ENCODE measurements at places on chromosomes 16 and 17.

DNA sequence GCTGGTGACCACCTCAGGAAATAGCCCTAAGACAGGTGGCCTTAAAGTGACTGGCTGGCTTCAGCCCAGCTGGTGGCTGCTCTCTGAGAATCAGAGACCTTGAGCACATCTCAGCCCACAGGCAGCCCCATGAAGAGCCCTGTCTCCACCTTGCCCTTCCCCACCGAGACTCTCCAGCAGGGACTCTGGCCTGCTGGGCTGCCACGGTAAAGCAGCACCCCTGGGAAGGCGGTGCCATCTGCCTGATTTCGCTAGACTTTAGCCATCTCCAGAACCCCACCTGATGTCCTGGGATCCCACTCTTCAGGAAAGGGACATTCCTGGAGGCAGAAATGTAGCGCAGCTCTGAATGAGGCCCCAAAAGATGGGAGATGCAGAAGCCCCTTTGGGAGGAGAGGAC lies 45.2 kb upstream of the LGALS9 start:
- no peak for DNase-seq

DNA sequence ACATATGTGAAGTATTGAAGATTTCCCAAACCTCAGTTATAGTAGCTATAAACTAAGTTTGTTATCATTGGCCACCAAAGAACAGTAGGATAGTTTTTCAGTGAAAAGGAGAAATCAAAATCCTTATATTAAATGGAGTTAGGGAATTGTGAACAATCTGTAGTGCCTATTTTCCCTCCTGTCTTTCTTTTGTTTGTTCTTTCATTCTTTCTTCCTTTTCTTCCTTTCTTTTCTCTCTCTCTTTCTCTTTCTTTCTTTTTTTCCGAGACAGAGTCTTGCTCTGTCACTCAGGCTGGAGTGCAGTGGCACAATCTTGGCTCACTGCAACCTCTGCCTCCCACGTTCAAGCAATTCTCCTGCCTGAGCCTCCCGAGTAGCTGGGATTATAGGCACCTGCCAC lies 48.8 kb downstream of the SSH2 start:
- DNase-seq: no peak

DNA sequence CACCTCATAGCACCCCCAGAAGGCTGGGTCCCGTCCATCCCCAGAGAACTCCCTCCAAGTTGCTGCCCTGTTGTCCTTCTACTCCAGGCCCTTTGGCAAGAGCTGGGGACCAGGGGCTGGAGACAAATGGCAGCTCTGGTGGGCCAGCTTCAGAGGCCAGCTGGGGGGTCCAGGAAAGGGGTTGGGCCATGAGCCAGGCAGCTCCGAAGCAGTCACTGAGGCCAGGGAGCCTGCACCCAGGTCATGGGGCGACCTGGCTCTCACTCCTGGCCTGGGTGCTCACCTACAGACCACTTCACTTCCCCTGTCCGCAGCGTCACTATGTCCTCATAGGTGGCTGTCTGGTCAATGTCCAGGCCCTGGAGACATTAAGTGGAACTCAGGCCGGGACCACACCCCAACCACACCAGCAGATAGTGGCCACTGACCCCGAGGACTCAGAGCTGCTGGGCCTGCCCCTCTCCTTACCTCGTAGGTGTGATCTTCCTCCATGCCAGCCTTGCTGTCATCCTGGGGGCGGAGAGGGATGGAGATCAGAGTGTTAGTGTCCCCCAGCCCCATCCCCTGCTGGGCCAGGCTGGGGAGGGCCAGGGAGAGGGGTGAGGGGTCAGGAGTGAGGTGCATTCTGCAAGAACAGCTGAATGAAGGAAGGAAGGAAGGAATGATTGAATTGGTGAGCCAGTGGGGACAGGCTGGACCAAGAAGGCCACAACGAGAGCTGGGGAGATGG lies 3.0 kb downstream of the CD79B start:
- DNase-seq: no peak

- DNase-seq: no peak
Observed at GRCh38 chr17:17491031-17491471, 5.1 kb downstream of the RASD1 start.

GRCh38 chr16:68800257-68800875 lies 43.0 kb upstream of the TANGO6 start:
- no peak for DNase-seq

- DNase-seq: no peak
Observed at GRCh38 chr17:66260275-66260674, 31.1 kb upstream of the APOH start.

- DNase-seq: no peak
Observed at GRCh38 chr17:72034000-72034399, 86.8 kb upstream of the SOX9 start.

DNA sequence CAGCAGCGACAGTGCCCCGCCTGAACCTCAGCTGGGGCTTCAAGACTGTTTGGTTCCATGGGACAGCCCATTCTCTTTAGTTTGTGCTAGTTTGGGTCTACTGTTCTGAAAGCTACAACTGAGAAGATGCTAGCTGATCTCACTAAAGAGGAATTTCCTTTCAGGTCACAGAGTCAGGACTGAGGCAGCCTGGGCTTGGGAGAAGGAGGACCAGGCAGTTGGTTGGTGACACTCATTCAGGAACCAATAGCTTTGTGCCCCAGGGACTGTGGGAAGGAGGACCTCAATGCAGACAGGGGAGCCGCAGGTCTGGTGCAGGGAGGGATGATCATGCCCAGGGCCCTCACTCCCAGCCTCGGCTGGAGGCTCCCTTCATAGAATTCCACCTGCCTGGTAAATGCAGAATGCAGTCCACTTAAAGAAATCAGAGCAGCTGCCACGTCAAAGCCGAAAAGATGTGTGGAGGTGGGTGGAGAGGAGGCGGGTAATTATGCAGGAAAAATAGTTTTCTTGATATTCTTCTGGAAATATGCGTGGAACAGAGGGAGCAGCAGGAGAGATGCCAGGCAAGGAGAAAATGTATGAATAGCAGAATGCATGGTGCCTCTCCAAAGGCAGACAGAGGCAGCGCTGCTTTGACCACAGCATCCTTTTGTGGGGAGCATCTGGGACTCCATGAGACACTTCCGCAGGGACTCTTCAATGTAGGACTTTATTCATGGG lies 32.6 kb upstream of the ZFP90 start:
- no peak for DNase-seq

DNA sequence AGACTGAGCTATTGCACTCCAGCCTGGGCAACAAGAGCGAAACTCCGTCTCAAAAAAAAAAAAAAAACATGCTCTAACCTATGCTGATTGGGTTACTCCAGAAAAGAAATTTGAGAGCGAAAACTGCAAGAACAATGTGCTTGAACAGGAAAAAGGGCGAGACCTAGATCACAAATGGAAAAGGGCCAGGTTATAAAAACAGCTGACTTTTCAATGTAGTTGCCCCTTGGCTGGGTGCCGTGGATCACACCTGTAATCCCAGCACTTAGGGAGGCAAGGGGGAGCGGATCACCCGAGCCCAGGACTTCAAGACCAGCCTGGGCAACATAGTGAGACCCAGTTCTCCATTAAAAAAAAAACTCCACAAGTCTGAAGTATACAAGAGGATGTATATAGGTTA lies 48.8 kb downstream of the MRM3 start:
- no peak for DNase-seq

- DNase-seq: no peak
Observed at GRCh38 chr17:70261170-70261569, 91.8 kb downstream of the KCNJ2 start.

GRCh38 chr17:51707216-51707615 lies 446.9 kb downstream of the UTP18 start:
- DNase-seq: no peak

- DNase-seq: no peak
Observed at GRCh38 chr16:3988824-3989223, 108.3 kb upstream of the CREBBP start.

DNA sequence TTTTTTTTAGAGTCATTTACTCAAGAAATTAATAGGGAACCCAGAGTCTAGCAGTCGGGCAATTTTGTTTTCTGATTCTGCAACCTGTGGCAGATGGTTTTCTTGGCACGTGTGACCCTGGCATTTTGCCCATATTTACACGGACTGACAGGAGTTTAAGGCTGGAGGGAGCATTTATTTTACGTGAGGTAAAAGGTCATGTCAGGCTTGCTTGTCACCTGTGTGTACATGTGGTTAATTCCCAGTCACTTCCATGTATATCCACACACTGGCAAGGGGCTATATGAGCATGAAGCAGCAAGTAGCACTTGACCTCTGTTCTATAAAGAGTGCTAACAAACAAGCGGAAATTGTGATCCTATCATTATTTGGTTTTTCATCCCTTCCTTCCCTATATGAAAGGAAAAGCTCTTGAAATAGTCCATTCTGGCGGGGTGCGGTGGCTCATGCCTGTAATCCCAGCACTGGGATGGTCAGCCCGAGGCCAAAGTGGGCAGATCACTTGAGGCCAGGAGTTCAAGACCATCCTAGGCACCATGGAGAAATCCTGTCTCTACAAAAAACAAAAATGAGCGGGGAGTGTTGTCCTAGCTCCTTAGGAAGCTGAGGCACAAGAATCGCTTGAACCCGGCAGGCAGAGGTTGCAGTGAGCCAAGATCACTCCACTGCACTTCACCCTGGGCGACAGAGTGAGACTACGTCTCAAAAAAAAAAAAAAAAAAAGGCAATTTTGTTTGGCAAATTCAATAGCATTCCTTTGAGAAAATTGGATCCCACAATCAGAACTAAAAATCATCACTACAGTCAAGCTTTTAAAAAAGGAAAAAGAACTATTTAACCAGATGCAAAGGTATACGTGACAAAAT lies 2.1 kb downstream of the SPAG9 start:
- DNase-seq: no peak

DNA sequence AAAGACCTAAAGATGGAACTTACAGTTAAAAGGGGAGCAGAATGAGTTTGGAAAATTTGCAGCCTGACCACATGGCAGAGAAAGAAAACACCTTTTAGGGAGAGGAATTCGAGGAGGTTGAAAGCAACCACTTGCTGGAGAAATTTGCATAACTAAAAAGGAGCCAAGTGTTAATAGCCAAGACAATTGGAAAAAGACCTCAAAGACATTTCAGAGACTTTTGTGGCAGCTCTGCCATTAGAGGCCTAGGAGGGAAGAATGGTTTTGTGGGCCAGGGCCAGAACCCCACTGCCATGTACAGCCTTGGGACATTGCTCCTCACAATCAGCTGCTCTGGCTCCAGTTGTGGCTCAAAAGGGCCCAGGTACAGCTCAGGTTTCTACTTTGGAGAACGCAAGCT lies 338.5 kb downstream of the UTP18 start:
- no peak for DNase-seq

GRCh38 chr17:5035315-5035714 lies at the start of gene SLC52A1:
SLC52A1 (minus strand) TSS chr17:5035426; CDS start chr17:5034606, 820 bp downstream.
- no peak for DNase-seq

DNA sequence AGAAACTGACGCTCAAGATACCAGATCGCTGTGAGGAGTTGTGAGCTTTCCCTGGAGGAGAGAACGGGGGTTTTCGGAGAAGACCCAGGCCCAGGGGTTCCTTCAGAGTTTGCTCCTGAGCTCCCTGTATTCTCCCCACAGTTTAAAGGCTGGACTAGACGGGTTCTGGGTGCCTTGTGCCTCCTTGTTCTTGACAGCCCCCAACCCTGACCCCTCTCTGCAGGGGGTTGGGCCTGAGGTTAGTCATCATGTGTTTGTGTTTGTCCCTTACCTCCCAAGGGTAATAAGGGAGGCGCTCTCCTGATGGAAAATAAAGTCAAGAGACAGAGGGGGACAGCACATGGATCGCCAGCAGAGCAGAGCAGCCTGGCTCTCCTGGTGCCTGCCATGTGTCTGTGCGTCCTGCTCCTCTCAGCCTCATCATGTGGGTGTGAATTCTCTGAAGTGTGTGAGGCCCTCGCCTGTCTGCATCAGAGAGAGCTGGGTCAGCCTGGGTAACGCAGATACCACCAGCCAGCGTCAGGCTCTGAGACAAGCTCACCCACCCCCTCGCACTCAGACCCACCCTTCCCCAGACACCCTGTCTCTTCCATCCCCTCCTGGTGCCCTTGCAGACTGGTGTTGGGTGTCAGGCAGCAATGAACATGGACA lies 8.7 kb downstream of the HEXIM2 start:
- no peak for DNase-seq

- DNase-seq: no peak
Observed at GRCh38 chr17:48330421-48330820, 99.6 kb downstream of the SKAP1 start.

DNA sequence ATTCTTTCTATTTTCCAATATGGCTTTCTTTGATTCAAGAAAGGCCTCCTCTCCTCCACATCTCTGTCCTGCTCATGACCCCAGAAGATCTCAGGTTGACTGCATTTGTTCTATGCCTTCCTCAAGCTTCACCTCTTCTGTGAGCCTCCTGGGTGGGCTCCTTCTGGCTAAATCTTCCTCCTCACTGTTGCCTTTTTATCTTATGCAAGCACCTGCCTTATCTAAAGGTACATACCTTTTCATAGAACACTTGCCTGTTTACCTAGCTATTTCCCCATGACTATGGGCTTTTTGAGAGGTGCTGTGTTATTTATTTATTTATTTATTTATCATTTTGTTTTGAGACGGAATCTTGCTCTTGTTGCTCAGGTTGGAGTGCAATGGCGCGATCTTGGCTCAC lies 81.1 kb downstream of the UTP18 start:
- no peak for DNase-seq

- DNase-seq: no peak
Observed at GRCh38 chr17:75525806-75526554, 483 bp downstream of the LLGL2 start.

DNA sequence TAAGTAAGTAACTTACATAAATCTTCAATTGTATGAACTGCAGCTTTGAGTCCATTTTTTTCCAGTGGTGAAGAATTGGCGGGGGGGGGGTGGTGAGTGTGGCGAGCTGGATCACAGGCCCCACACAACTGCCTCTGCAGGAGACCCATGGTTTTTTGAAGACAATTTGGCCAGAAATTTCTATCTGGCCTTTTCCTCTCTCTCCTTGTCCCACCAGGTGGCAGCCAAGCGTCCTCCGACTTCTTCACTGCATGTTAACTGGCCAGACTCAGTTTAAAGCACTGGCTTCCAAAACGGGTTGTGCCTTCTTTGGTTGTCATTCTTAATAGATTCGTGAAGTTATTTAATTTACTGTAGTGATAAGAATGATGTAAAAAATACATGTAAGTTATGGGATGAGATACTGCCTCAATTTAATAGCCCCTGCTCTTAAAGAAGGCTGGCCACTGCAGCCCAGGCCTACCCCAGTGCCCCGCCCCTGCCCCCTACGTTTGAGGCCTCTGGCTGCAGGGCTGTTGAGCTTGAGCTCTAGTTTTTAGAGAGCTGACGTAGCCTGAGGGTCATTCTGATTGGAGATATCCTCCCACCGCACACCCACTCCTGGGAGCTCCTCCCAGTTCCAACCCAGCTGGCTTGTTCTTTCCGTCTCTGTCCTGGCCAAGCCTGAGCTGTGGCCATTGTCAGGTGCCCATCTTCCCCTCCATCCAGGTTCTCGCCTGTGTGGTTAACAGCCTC lies 36.4 kb downstream of the AKAP1 start:
- DNase-seq: no peak

- DNase-seq: no peak
Observed at GRCh38 chr16:27839419-27839818, 224.1 kb downstream of the GSG1L start.

- no peak for DNase-seq
Observed at GRCh38 chr17:9912121-9913099, 7.3 kb upstream of the RCVRN start.

- DNase-seq: no peak
Observed at GRCh38 chr16:4123616-4124300, 7.5 kb upstream of the ADCY9 start.
